NCI-H460 (cell line): ENCODE measurements at places on chromosomes 16 and 17. TPM values are rescaled to one million over a fixed set of nuclear protein-coding genes. Genes with fewer than 3 reads are reported as not detected.

EVPLL gene
- not detected in 2 replicates for total RNA-seq

TMEM186 gene
- 6.5 and 9.8 TPM in 2 replicates for total RNA-seq

SLC9A5 gene
- 0.78 and 0.94 TPM in 2 replicates for total RNA-seq

ABI3 gene
- total RNA-seq, result not detected in 2 replicates

ABCC12 gene
- total RNA-seq, result not detected in 2 replicates

SPNS1 gene
- total RNA-seq, result 51.2 and 67.7 TPM in 2 replicates

CCL4L2 gene
- not detected in 2 replicates for total RNA-seq

OR2C1 gene
- total RNA-seq, result not detected in 2 replicates

GRCh38 chr17:37614391-37614790 is 5.2 kb upstream of the SYNRG start:
- no peak for DNase-seq

GRCh38 chr16:72711823-72712222 is 336.1 kb downstream of the ZFHX3 start:
- no peak for DNase-seq

- DNase-seq, result no peak
Observed at GRCh38 chr17:66557200-66557599, 254.8 kb downstream of the PRKCA start.

DNA sequence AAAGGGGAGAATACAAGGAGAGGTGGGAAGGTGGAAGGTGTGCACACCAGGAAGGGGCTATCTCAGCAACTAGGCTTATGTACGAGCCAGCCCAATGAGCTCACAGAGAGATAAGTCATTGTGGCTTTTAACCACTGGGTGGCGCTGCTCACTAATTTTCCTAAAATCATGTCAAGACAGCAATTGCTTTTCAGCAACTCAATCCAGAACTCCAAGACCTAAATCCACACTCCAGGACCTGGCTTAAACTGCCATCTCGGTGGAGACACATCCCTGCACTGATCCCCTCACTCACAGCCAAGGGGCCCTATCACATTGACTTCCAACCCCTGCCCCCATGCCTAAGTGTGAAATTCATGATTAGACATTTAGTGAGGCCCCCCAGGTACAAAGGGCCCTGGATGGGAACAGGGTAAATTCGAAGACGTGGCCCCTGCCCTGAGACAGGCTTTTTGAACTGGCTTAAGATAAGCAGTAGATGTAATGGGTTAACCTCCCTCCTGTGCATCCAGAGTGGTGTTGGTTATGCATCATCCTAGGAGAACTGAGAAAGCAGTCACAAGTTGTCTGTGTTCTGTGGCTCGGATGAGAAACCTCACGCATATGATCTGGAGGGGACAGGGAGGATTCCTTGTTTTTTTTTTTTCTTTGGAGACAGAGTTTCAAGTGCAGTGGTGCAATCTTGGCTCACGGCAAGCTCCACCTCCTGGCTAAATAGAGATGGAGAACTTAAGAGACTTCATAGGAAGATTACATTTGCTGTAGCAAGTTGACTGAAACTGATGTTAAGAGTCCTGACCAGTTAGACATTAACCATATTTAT is 11.5 kb downstream of the CCL16 start:
- DNase-seq, result peak; percentile 73

DNA sequence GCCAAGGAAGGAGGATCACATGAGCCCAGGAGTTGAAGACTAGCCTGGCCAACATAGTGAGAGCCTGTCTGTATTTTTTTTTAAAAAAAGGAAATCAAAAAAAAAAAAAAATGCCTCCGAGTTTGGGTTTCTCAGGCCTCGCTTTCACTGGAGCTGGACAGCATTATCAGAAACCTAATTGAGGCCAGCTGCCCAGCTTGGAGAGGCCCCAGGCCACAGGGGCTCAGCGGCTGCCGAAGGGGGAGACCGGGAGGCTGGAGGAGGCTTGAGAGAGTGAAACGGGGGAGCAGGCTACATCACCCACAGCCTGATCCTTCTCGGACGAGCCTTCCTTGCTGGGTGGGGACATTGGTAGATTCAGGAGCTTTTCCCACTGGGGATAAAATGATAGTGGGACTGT is 5.1 kb downstream of the TTYH2 start:
- DNase-seq, result no peak

GRCh38 chr16:13421726-13422125 is 498.2 kb upstream of the ERCC4 start:
- no peak for DNase-seq

DNA sequence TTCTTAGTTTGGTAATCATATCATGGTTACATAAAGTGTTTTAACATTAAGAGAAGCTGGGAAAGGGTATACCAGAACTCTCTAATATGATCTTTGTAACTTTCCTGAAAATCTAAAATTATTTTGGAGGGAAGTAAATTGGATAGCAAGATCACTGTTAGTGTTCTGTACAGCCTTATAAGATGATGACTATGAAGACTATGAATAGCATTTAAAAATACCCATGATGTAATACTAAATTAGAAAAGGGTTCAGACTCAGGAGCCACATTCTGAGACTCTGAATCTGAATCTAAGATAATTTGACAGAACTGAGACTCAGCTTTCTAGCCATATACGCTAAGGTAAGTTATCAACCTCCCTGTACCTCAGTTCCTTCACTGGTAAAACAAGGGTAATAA is 208.0 kb upstream of the C17orf78 start:
- DNase-seq, result no peak

DNA sequence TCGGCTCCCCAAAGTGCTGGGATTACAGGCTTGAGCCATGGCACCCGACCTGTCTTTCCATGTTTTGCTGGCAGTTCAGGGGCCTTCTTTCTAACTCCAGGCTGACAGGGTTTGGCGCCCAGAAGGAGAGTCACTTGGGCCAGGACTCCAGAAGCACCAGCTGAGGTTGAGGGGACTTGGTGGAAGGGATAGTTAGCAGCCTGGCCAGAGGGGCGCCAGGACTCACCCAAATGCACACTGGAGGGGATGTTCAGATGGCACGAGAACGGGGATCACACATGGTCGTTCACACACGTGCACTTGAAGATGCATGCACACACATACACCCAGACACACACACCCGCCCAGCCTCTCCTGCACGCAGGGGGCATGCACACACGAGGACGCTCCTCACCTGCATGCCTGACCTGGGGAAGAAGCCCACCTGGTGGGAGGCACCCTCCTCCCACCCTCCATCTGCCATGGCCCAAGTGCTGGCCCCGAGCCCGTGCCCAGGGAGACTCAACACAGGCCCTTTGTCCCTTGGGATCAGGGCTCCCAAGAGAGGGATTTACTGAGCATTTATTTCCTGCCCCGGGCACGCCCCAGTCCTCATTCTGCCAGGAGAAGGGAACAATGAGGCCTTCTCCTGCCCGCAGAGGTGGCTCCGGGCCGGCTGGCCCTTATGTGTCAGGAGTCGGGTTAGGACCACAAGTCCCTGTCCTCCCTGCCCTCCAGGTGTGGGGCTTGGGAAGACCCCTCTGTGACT is 2.3 kb upstream of the PRSS21 start:
- DNase-seq, result no peak

- no peak for DNase-seq
Observed at GRCh38 chr17:16439811-16440351, 24.5 kb downstream of the TRPV2 start.
